GM19239 (cell line): ENCODE measurements at places on chromosomes 11 and 22.

- DNase-seq = no peak
Observed at GRCh38 chr11:98589967-98590366, 430.8 kb upstream of the CNTN5 start.

- peak; percentile 21 for DNase-seq
Observed at GRCh38 chr11:113796663-113797259, 17.2 kb downstream of the CLDN25 start.

DNA sequence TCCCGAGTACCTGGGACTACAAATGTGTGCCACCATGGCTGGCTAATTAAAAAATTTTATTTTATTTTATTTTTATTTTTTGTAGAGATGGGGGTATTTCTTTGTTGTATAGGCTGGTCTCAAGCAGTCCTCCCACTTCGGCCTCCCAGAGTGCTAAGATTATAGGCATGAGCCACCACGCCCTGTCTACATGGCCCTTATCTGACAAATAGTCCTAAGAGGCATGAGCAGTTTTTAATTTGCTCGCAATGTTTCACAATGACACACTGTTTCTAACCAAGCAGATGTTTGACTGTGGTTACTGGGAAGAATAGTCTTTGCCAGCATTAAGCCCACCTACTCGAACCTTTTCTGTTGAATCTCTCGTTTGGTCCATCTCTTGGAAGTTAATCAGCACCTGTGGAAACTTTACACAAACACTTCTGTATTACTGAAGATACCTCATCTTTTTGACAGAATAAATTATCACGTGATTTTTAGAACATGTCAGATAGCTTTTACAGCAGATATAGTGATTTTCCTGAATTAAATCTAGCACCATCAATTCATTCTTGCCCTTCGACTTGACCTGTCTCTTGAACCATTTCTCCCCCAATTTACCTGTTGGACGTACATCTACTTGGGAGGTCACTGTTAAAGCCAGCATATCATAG lies 71.4 kb downstream of the MTMR3 start:
- no peak for DNase-seq

GRCh38 chr22:30596886-30597285 lies 5.2 kb upstream of the PES1 start:
- no peak for DNase-seq

- no peak for DNase-seq
Observed at GRCh38 chr11:71309181-71309580, 56.8 kb upstream of the SHANK2 start.

DNA sequence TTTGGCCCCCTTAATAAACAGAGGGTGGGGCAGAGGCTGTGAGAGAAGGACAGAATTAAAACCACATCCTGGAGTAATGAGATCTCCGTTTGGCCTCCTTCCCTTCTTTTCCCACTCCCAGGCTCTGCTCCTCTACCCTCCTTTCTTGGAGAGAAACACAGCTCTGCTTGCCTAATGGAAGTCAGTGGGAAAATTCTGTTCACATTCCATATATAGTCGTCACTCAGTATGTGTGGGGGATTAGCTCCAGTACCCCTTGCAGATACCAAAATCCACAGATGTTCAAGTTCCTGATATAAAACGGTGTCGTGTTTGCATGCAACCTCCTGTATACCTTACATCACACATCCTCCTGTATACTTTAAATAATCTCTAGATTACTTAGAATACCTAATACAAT lies 37.6 kb upstream of the THY1 start:
- DNase-seq = no peak

DNA sequence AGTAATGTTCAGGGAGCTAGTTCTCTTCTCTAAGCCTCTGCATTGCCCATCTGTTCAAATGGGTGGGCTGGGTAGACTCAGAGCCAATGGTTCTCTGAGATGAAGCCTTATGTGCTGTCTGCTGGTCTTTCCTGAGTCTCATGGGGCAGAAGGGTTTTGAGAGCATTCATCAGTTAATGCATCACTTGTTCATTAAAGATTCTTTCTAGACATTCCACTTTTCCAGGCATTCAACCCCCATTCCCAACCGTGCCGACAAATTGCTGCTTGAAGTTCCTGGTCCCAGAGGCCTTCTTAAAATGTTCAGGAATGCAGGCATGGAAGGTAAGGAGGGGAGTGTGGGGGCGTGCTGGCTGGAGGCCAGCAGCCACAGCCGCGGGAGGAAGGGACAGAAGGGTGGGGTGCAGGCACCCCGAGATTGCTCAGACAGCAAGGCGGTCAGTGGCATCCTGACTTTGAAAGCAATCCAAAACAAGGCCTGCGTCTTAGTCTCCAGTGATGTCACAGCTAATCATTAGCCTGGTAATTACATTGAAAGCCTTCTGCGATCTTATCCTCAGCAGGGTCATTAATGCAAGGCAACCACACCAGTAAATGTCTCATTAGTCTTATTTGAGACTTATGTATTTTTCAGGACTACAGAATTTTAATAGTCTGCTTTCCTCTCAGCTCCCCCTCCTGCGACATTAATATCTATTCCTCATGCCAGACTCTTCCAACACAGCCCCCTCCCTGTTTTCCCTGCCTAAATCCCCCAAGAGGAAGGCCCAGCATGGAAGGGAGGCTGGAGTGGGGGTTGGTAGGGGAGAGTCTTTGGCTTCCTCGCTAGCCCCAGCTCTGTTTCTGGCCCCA lies 328.8 kb downstream of the MIAT start:
- DNase-seq = no peak

DNA sequence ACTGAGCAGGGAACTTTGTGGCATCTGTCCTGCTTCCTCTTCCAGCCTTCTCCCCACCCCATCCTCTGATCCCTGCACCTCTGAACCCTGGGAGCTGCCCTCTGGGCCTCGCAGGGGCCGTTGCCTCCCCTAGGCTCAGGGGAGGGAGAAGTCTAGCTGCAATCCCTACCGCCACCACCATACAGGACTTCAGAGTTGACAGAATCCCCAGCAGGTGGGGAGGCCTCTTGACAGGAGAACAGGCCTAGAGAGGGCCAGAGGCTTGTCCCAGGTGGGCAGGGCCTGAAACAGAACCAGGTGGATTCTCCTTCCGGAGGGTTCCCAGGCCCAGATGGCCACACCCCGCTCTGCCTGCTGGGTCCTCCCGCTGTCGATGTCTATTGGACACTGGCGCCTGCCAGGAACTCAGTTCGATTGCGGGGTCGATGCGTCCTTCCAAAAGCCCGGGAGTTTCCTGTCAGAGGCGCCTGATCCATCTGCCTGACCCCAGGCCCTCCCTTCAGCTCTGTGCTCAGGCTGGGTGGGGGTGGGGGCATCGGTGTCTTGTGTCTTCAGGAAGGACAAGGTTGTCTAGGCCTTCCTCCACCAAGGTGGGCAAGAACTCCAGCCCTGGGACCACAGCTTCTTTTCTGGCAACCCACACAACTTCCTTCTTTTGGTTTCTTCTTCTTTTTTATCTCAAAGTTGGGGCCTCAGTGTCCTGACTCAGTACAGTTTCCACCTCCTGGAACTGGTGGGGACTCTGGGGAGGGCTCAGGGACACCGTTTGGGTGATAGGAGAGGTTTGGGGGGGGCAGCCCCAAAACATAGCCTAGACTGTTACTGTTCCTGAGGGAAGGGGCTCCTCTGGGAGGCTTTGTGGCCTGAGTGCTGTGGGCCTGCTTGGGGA lies 6.4 kb downstream of the STARD10 start:
- peak; percentile 75 for DNase-seq

DNA sequence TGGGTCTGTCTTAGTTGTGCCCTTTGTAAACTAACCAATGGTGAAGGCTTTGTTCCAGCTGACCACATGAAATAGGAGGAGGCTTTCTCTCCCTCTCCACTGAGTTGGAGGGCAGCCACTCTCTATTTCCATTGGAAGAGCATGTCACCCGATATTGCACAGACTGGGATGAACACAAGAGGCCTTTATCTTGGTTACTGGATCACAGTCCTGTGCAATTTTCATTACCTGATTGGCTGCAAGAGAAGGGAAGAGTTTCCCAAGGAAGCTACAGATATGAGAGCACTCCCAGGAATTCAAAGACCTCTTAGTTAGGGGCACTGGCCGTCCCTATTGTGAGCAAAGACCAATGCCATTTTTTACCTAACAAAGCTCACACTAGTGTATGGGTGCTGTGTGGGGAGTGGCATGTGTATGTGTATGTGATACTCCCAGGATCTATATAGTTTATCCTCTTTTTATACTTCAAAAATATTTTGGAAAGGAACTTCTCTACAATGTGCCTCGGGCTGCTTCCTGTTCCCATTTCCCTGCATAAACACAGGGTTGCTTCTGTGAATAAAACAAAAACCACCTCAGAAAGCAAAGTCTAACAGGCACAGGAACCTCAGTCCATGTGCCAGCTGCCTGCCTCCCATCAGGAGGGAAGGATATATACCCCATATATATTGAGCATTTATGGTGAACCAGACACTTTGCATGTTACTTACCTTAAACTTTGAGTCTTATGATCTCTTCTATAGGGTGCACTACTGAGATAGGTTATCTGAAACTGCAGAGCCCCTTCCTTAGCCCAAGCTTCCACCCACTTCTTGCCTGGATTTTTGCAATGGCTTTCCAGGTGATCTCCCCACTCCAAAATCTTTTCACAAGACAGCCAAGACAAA lies 126.5 kb downstream of the RASSF10 start:
- DNase-seq = no peak

DNA sequence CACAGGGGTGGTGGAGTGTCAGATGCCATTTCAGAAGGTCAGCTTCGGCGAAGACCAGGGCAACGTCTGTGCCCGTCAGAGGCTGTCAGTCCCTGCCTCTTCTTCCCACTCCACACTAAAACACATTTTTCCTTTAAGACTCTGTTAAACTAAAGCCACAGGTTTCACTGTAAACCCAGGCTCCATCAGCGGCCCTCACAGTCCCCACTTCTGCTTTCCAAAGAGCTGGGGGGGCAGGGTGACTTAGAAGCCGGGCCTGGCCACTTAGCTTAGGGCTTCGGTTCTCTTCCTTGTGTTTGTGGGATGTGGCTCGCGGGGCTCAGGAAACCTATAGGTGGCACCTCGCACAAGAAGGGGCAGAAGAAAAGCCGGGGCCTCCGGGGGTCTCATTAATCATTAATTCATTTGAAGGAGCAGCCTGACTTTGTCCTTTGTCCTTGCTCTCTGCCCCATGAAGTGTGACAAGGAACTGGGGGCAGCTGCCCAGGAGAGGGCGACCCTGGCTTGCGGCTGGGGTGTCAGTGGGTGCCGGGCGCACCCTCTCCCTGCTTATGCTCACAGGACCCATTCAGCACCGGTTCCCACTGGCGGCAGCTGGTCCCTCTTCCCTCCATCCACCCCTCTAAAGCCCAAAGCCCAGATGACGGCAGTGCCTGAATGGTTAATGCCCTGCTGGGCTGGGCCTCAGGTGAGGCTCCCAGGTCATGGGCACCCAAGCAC lies 4.1 kb downstream of the SLC25A45 start:
- DNase-seq = no peak

GRCh38 chr22:40665312-40665711 lies 14.0 kb upstream of the MCHR1 start:
- DNase-seq = no peak

DNA sequence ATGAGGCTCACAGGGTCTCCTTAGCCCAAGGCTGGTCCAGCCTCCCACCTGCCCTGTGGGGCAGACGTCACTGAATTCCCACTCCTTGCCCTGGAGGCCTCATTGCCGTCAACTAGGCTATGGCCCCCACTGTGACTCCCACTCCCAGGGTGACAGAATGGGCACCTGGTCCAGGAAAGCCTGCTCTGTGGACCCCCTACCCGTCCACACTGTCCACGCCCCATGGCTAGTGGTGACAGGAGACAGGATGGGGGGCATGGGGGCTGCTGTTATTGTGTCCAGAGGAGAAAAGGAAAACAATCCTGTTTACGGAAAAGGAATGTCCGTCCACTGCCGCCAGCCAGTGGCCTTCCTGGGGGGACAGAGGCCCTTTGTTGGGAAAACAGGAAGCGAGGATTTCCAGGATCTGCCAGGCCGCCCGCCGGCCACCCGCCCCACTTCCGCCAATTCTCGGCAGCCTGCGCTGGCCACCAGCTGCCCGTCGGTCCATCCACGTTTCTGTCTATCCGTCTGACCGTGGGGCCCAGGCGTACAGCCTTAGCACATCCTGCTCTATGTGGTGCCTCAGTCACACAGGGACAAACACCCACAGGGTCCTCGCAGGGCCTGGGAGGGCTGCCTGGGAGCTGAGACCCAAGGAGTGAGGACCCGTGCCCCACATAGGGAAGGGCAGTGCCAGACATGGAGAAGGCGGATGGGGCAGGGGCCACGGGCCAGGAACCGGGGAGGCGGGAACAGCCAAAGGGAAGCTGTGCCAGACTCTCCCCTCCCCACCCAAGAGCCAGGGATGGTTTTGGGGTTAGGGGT lies 19.5 kb downstream of the CRELD2 start:
- no peak for DNase-seq

- DNase-seq = no peak
Observed at GRCh38 chr11:24163146-24163545, 333.7 kb upstream of the LUZP2 start.

GRCh38 chr11:114031246-114031966 lies 28.1 kb upstream of the ZBTB16 start:
- DNase-seq = no peak

DNA sequence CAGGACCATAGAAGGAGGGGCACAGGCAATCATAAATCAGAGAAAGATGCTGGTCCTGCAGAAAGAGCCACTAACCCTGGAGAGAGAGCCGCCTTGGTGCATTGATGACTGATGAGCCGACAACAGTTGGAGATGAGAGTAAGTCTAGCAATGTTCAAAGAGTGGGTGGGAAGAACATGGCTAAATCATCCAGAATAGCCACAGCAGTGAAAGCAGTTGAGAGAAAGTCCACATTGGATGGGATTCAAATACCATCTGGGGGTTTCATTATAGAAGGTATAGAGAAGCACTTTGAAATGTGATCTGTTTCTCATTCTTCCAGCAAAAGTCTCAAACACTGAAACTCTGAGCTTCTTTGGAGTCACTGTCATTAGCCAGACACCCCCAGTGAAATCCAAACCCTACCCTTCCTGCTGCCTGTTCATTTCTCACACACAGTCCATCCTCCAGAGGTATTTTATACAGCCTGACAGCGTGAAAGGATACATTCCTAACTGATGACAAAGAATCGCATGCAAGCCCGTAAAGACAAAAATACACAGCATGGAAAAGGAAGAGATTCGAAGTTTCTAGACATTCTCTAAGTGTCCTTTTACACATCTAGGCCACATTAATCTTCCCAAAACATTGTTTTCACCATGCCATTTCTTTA lies 303.1 kb upstream of the MPPED2 start:
- no peak for DNase-seq

- DNase-seq = no peak
Observed at GRCh38 chr11:12686246-12687060, 12.2 kb downstream of the TEAD1 start.

GRCh38 chr11:96110302-96110701 lies 186.4 kb upstream of the MTMR2 start:
- no peak for DNase-seq

DNA sequence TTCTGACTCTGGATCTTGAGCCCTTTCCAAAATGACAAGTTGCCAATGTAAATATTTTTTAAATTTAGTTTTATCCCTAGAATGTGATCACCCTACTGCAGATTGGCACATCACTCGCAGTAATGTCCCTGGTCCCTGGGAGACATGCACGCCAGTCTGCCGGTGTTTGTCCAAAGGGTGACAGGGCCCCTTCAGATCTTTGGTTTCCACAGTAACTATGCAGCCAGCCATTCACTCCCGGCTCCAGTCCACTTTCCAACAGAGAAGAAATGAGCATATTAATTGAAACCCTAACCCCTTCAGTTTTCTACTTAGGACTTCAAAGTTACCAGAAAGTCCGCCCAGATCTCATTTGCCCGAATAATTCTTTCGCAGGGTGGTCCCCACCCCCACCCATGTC lies 25.8 kb upstream of the RASSF10 start:
- no peak for DNase-seq

GRCh38 chr22:17925431-17925841 lies 98.9 kb downstream of the MICAL3 start:
- DNase-seq = no peak

GRCh38 chr11:73396985-73397384 lies 20.8 kb downstream of the RELT start:
- no peak for DNase-seq

- no peak for DNase-seq
Observed at GRCh38 chr11:34940026-34940677, 23.7 kb downstream of the PDHX start.
